ENCODE measurements at places on chromosomes 2 and 18. TPM values are rescaled to one million over a fixed set of nuclear protein-coding genes. Genes with fewer than 3 reads are reported as not detected.

CDH7 gene
- total RNA-seq: not detected

MBD5 gene
- total RNA-seq: 20.8 TPM

DNAH6 gene
- total RNA-seq: 0.58 TPM

ZNF396 gene
- 3.0 TPM for total RNA-seq

C1GALT1C1L gene
- total RNA-seq: 1.0 TPM

C2orf15 gene
- total RNA-seq: not detected

TANC1 gene
- 26.8 TPM for total RNA-seq

HSPD1 gene
- 230 TPM for total RNA-seq

LHCGR gene
- total RNA-seq: not detected

SP140L gene
- 9.6 TPM for total RNA-seq

MCM6 gene
- 11.9 TPM for total RNA-seq

FAM168B gene
- 119 TPM for total RNA-seq

ACVR1C gene
- 0.50 TPM for total RNA-seq

NOSTRIN gene
- total RNA-seq: 0.33 TPM

REG1B gene
- not detected for total RNA-seq

VWA3B gene
- not detected for total RNA-seq

LIMS3 gene
- 2.3 TPM for total RNA-seq

SAG gene
- not detected for total RNA-seq

LYPD6B gene
- total RNA-seq: not detected

ZSWIM2 gene
- not detected for total RNA-seq

C2orf66 gene
- 0.17 TPM for total RNA-seq

TRABD2A gene
- total RNA-seq: 17.5 TPM

PROKR1 gene
- not detected for total RNA-seq

LRRC30 gene
- total RNA-seq: not detected

LTBP1 gene
- total RNA-seq: 645 TPM

GCG gene
- total RNA-seq: not detected

CCDC102B gene
- 18.2 TPM for total RNA-seq

NEU2 gene
- not detected for total RNA-seq

PROM2 gene
- total RNA-seq: 0.83 TPM

AFF3 gene
- total RNA-seq: 0.66 TPM

STAT1 gene
- 164 TPM for total RNA-seq

Measured in smooth muscle cell of trachea (primary cell).